ENCODE measurements at places on chromosomes 3 and 15. TPM values are rescaled to one million over a fixed set of nuclear protein-coding genes. Genes with fewer than 3 reads are reported as not detected.

The RLBP1 gene
- total RNA-seq, result 0.18 TPM

The TFG gene
- 69.4 TPM for total RNA-seq

GRCh38 chr15:87263296-87263695 is 993.2 kb downstream of the NTRK3 start:
- no peak for DNase-seq

- DNase-seq, result no peak
Measured at GRCh38 chr15:56963126-56963525, 44.7 kb downstream of the TCF12 start.

DNA sequence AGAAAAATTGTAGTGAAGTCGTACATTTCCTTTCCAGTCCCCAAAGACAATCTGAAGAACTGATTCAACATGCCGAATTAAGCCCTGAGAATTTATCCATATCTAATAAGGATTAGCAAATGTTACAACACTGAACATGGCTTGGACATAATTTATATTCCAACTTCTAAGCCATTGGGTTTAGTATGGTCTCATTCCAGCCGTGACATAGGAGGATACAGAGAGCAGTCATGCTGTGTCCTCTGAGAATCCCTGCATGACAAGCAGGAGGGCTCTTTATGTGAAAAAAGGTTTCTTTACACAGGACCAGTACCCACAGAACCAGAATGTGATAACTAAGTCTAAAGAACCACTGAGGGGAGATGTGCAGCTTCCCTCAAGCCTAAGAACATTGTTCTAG is 231.9 kb upstream of the WNT5A start:
- no peak for DNase-seq

Measured in cerebellum (tissue), 4 donors.